Fibroblast of lung (primary cell): ENCODE measurements at places on chromosomes 5 and 9. TPM values are rescaled to one million over a fixed set of nuclear protein-coding genes. Genes with fewer than 3 reads are reported as not detected.

HTR1A gene
- total RNA-seq, result not detected in 2 replicates

DNA sequence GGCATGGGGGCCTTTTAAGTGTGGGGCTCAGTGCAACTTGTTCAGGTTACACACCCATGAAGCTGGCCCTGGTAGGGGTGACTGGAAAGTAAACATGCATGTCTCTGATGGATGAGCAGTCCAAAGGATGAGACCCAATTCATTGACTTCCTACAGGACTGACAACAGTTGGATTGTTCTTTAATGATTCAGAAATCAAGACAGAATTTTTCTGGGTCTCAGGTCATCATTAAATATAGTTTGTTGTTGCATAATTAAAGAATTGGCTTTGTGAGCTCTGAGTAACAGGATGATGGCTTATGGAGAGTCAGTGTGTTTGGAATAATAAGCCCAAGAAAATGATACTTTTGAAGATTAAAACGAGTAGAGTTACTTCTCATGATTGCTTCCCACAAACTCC, 604.2 kb upstream of the CLINT1 start:
- peak; percentile 31 for DNase-seq

DNA sequence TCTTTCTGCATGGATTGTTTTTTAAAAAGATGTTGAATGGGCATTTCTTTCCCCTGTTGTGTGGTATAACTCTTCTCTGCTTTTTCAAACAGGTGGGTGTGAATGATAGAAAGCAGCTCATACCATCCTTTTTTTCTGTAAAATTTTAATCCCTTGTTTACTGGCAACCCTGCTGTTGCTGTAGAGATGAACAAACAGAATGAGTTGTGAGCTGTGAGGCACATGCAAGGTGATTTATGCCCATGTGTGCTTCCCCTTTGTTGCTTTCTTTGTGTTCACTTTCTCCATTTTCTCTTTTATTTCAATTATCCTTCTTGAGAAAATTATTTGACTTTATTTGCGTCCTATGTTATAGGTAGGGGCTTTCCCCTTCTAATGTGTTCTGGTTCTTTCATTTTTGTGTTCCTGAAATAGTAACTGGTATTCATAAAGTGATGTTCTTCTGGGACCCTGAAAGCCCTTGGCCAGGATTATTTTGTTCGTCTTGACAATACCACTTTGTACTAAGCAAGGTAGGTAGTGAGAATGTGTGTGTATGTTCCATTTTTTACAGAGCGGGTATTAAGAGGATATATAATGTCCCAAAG, 79.9 kb downstream of the AOPEP start:
- peak; percentile 41 for DNase-seq

GRCh38 chr9:137709411-137710101, 90.8 kb downstream of the EHMT1 start:
- DNase-seq, result no peak

GRCh38 chr9:113479174-113479621, 15.7 kb downstream of the RGS3 start:
- no peak for DNase-seq
